Activated T-cell treated with anti-CD3 and anti-CD28 coated beads for 24 hours (primary cell): ENCODE measurements at places on chromosomes 2 and 18.

DNA sequence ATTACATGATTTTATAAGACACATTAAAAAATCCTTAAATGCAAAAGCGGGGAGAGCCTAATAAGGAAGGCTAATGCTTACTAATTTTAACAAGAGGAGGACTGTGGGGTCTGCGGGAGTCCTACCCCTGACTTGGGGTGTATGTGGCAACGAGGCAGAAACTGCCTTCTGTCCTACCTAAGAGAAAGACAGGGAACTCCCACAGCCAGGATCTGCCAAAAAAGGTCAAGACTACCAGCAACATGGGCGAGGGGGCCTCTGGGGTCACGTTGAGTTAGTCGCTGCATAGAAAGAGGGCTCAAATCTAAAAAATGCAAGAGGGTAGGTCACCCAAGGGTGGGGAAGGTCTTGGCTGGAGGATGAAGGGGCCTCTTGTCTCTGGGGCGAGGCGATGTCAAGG, 529 bp upstream of the AMER3 start:
- DNase-seq: no peak

DNA sequence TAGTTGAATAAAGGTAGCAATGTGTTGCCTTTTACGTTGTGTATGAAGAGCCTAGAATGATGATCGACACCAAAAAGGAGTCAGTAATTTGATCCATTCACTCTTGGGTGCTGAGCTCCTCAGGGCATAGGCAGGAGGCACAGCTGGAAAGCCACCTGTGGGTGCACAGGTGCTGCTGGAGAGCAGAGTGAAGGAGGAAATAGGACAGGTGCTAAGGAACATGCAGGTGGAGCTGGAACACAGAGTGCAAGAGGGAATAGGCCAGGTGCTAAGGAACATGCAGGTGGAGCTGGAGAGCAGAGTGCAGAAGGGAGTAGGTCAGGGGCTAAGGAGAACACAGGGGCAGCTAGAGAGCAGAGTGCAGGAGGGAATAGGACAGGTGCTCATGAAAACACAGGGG, 86.1 kb downstream of the SH3YL1 start:
- DNase-seq: no peak

DNA sequence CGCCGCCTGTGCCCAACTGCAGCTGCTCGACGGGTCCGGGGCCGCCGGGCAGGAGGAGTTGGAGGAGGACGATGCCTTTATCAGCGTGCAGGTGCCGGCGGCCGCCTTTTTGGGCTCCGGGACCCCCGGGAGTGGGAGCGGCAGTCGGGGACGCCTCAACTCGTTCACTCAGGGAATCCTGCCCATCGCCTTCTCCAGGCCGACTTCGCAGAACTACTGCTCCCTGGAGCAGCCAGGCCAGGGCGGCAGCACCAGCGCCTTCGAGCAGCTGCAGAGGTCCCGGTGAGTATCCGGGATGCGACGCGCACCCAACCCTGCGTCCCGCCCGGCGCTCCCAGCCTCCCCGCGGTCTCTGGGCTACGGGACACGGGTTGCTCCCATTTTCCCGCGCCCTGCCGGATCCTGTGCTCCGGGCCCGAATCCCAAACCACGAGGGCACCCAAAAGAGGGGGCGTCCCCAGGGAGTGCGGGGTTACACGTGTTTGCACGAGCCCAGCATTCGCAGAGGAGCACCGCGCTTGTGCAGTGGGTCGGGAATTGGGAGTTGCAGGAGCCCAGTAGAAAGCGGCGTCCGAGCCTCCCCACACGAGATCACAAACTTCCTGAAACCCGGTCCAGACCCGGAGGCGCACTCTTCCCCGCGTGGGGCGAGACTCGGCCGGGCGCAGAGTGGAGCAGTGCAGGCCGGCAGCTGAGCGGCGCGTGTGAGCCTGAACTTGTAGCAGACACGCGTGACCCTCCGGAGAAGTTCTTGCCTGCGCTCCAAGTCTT, 1.2 kb downstream of the CABLES1 start:
- no peak for DNase-seq

DNA sequence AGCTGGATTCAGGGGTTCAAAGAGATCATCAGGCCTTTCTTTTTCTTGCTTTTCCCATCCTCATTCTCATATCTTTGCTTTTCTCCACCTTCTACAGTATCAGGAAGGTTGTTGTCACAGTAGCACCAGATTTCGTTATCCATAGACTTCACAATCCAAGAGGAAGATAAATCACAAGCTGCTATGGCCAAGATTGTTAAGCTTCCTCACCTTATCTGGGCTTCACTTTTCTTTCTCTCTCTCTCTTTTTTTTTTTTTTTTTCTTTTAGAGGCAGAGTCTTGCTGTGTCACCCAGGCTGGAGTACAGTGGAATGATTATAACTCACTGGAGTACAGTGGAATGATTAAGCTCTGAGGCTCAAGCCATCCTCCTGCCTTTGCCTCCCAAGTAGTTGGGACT, 93.5 kb downstream of the TTC27 start:
- no peak for DNase-seq
